Right renal cortex interstitium (tissue), 3 donors: ENCODE measurements at places on chromosomes 4 and X.

GRCh38 chr4:136571315-136571714 is 961.0 kb downstream of the PCDH18 start:
- DNase-seq: no peak

GRCh38 chrX:38717871-38718270 is 83.4 kb upstream of the MID1IP1 start:
- DNase-seq: no peak

DNA sequence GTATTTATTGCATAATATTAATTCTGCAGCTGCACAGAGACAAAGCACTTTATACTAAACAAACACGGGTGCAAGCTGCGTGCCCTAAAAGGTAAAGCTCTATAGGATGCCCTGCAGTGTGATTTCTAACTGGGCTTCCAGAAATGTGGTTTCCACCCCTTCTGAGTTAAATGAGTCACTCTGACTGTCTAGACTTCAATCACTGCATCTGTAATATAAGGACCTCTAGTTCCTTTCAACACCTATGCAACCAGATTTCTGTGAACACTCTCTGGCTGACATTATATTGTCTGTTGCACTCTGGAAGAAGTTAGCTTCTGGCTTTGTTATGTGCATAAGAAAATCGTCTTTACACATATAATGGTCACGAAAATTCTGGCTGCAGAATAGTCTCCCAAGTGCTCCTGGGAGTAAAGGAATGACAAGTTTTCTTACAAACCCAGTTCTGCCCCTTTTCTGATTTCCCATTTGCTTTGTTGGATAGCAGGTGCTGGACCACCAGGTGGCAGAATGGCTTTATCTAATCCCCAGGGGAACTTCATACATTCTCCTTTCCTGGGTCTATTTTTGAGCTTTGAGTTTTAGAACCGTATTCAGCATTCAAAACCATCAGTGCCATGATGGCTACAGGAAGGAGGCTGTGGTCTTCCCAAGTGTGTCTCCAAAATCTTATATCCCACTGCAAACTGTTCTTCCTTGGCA is 842.2 kb downstream of the STIM2 start:
- no peak for DNase-seq

- DNase-seq: no peak
Observed at GRCh38 chr4:154490234-154490582, 1.4 kb downstream of the DCHS2 start.

DNA sequence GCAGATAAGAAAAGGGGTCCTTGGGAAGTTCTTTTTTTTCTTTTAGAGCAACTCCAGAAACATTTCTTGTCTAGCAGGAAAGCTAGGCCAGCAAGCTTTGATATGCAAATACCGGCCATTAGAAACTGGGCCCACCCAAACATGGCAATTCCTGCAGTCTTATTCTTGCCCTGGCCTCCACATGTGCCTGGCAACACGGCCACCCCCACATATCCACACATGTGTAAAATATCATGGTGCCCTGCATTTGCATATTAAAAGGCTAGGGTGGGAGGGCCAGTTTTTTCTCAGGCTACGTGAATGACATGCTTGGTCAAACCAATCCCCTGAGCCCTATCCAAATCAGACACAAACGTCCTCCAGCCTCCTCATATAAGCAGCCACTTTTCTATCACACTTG is 171.7 kb upstream of the ZCCHC13 start:
- no peak for DNase-seq
